ENCODE measurements at places on chromosomes 2 and 18.

DNA sequence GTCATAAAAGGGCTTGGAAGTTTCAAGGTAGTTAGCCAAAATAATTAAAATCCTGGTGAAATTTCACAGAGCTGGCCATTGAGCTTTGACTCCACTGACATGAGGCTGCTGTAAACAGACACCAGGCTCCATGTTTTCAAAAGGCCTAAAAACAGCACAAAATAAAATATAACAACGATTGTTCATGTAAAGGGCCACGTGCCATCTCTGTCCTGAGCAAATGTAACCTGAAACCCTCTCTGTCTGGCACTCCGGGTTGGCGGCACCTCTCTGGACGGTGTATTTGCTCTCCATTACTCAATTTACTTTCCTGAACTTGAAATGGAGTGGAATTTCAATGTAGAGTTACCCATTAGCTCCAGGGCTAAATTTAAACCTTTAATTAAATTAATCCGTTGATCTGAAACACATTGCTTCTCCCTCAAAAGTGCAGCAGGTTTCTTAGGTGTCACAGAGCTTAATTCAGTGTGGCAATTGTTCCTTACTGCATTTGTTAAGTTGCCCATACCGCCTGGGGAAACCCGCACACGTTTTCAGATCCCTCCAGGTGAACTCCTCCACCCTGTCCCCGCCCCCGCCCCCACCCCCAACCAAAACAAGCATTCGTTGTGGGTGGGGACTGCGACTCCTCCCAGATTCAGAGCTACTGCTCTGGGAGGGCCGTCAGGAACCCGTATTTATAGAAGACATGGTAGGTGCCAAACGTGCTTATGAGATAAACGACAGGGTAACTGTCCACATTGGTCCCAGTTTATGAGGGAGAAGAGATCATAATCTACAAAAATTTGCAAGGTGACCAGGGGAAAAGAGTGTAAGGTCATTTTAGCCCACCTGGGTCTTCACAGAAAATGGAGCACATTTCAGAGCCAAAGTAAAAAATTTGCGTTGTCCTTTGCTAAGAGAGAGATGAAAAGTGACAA, 1.2 kb upstream of the CABLES1 start:
- DNase-seq, result no peak

DNA sequence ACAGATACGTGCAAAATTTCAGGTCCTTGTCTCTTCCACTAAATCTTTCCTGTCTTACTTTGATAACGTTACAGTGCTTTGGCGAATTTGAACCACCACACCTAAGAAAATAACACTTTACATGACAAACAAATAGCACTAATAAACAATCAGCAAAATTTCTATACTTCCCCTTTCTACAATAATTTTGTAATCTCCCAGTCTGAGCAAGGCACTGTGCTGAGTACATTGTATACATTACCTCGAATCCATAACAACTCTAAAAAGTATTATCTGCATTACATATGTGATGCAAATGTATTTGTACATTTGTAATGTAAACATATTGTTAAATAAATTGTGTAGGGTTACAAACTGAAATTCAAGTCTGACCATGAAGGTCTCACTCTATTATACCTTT, 49.9 kb downstream of the RTN4 start:
- DNase-seq, result no peak

DNA sequence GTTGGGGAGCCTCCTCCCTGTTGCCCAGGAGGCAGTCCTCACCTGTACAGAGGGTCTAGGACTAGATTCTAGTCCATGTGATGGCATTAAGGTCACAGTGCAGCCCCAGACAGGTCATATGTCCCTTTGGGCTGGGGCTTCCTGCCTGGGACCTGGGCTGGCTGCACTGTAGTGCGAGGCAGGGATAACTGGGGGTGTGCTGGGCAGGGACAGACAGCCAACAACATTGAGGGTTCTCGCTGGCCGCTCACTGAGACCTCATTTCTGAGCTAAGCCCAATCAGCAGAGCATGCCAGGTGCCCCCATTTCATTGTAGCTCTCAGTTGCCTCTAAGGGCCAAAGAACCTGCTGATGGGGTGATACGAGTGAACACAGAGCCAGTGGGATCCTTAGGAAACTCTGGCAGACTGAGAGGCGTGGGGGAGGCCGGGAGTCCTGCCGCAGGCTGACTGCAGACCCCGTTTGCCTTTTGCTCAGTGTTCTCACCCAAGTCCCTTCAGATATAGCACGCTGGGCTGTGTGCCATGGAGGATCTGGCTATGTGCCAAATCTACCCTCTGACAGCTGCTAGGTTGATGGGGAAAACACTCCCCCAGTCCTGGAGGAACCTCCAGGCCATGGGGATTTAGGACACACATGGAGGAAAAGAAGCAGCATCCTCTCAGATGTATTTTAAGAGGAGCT, 51.9 kb downstream of the DYSF start:
- DNase-seq, result no peak

GRCh38 chr2:44645937-44646336, 284.2 kb downstream of the CAMKMT start:
- no peak for DNase-seq

DNA sequence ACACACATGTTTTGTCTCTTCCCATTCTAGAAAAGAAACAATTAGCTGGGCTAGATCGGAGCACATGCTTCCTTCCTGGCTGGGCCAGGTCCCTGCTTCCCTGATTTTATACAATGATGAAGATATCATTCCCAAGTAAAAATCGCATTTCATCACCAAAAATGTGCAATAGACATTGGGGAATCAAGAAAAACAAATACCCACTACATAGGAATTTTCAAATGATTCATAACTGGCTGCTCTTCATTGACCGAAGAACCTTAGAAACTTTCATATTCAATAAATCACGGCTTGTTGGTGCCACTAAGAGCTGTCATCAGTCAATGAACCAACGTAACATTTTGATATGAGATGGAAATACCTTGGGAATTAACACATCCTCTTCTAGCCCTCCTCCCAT, 373.6 kb upstream of the TRIB2 start:
- no peak for DNase-seq

- no peak for DNase-seq
Observed at GRCh38 chr2:138732651-138733050, 47.5 kb downstream of the NXPH2 start.

DNA sequence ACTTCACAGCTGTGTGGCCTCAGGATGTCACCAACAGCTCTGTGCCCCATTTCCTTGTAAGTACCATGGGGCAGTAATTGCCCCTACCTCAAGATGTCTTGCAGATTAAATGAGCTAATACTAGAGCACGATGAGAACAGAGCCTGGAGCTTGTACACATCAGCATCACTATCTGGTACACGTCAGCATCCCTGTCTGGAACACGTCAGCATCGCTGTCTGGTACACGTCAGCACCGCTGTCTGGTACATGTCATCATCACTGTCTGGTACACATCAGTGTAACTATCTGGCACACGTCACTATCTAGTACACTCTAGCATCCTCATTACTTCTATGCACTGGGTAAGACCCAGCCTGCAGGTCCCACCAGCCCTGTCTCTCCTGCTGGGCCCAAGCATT, 37.2 kb downstream of the AQP12A start:
- no peak for DNase-seq

DNA sequence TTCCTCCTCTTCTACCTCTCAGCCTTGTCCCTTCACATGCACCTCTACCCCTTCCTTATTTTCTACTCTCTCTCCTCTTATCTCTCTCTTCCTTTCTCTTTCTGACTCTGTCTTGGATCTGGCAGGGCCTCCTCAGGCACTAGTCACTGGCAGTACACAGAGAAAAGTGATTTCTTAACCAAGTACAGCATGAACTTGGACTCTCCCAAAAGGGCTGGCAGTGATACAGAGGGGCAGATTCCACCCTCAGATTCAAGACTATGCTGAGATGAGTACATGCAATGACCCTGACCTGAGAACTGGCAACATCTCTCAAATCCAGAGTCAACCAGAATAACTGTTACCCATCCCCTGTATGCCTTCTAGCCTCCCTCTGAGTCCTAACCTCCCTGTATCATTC, 4.3 kb downstream of the AOX1 start:
- DNase-seq, result no peak

- DNase-seq, result no peak
Observed at GRCh38 chr2:216520112-216520511, 21.5 kb downstream of the RPL37A start.

GRCh38 chr18:24128700-24129099, 10.2 kb upstream of the CABYR start:
- DNase-seq, result no peak
